ENCODE measurements at places on chromosomes 7 and 10. TPM values are rescaled to one million over a fixed set of nuclear protein-coding genes. Genes with fewer than 3 reads are reported as not detected.

GRCh38 chr7:28083164-28083997, 97.2 kb downstream of the JAZF1 start:
- peak; percentile 28 for DNase-seq

DNA sequence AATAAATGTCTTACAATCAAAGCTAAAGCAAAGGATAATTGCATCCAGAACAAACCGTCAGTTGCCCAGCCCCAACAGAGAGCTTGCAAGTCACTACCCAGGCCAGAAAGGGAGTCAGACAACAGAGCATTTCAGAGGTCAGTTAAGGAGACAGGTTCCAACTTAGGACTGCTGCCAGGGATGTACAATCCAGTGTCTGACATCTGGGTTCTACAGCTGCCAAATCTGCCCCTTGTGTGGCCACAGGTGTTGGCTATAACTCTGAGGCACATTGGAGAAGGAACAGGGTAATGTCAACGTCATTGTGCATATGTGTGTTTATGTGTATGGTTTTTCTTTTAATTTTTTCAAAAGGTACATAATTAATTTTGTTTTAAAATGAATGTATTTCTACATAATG, 85.2 kb upstream of the GLCCI1 start:
- no peak for DNase-seq

GRCh38 chr10:119535305-119535704, 7.2 kb downstream of the RGS10 start:
- peak; percentile 55 for DNase-seq

DNA sequence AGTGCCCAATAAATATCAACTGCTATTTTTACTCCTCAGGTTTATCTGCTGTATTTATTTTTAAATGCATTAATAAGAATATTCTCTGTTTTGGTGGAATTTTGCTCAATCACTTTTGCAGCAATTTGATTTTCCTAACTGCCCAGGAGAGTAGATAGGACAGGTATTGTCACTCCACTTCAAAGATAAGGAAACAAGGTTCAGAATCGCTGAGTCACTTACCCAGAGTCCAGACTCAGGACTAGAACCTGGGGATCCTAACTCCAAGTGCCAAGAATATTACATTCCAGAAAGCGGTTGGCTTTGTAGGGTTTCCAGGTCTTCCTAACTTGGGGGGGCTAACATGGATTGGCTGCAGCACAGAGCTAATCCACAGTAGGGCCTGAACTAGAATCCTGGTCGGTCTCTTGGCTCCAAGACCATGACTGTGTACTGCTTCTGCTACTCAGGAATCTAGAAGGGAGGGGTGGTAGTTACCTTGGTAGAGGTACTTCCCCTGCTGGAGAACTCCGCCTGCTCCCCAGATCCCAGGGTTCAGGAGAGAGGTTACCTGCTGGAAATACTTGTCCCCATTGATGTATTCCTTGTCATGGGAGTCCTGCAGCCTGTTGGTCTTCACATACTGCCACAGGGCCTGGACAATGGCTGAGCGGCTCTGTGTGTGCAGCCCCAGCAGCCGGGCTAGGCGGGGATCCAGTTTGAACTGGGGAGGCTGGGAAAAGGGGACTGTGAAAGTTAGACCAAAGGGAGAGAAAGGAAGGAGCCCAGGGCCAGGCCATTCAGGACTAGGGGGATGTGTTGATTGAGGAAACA, 7.3 kb downstream of the SMARCD3 start:
- DNase-seq = no peak

DNA sequence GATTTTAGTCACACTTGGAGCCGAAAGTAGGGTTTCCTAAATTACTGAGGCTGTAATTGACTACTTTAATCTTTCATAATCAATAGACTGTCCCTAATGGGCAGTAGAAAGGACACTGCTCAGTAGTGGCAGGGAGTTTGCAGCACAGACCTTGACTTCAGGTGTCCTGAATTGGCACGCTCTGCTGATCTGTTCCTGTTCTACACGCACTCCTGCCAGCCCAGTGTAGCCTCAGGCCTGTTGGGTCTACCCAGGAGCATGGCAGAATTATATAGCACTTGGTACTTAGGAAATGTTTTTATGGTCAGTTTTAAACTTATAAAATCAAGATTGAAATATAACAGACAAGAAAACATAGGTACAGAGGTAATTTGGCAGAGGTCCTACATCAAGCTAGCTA, 9.0 kb downstream of the EIF4H start:
- no peak for DNase-seq

DNA sequence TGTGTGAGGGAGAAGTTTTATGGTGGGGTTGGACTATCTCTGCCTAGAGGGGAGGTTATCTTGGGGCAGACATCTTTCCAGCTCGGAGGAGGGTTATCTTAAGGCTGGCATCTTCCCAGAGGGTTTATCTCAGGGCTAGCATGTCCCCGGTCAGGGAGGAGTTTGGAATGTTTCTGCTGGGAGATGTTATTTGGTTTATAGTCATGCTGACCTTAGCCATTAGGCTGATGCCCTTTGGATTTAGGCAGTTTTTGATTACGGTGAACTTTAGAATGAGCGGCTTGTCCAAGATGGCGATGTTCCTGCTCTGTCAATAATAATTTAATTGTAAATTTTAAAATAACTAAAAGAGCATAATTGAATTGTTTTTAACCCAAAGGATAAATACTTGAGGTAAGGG, 236.4 kb downstream of the CACNB2 start:
- no peak for DNase-seq

DNA sequence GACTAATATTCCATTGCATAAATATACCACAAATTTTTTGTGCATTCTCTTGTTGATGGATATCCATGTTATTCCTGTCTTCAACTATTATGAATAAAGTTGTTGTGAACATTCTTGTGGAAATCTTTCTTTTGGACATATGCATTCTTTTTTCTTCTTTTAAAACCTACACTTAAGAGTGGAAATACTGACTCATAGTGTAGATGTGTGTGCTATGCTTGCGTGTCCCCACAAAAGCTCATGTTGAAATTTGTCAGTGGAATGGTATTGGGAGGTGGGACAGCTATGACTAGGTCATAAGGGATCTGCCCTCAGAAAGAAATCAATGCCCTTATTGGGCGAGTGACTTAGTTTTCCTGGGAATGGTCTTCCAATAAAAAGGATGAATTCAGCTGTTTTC, 203.6 kb upstream of the PRSS58 start:
- DNase-seq = no peak

DNA sequence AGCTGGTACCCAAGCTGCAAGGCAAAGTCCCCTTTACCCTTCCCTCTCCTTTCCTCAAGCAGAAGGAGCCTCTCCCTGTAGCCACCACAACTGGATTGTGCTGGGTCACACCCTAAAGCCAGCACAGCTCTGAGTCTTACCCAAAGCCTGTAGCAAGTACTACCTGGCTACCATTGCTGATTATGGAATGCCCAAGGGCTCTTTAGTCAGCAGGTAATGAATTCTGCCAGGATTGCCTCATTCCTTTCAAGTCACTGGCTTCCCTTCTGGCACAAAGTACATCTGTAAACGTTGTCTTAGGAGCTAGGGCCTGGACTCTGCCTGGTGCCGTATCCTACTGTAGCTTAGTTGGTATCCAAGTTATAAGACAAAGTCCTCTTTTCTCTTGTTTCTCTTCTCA, 52.0 kb downstream of the FAS start:
- DNase-seq = no peak

- DNase-seq = no peak
Measured at GRCh38 chr7:115153769-115154477, 232.0 kb downstream of the MDFIC start.

GRCh38 chr7:38938589-38938988, 29.6 kb upstream of the VPS41 start:
- no peak for DNase-seq

DNA sequence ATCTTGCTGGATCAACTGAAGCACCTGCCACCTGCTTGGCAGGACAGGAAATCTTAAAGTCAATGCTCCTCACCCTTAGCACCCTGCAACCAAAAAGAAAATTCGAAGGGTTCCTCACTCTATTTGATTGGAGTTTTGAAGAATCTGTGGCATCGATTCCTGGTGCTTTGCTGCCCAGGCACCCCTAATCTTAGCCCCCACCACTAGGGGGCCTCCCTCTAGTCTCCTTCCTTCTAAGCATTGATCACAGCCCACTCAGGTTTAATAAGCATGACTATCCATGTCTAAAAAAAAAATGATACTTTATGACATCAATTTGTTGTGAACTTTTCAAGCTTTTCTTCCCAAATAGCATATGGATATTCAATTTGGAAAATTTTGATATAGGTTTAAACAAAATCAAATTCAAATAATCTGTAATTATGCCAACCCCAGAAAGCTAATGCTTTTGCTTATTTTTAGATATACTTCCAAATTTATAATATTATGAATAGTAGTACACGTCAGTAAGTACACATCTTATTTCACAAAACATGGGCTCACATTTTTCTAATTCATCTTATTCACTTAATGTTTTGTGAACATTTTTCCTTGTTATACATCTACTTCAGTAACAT, 45.3 kb downstream of the NRG3 start:
- DNase-seq = no peak

DNA sequence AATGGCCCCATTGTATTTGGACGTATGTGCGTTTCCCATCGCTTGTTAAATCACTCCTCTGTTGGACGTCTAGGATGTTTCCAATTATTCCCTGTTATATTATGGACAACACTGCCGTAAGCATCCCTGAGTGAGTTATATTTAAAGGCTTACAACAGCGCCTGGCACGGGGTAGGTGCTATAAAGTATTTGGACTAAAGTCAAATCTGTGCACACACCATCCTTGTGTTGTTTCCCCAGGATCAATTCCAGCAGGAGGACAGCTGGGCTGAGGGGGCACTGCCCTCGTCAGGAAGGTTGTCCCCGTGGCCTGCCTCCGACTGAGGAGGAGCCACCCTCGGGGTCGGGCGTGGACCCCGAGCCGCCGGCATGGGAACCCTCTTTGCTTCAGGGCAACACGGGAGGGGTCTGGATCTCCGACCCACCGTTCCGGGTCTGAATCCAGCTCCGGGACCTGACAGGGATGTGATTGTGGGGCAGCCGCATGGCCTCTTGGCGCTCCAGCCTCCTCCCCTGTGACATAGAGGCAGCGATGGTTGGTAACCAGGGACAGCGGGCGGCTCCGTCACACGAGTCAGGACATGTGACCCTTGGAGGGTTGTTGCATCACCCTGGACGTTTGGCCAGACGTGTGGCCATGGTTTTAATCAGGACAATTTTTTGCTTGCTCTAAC, 1.5 kb upstream of the JAKMIP3 start:
- DNase-seq = no peak

- DNase-seq = no peak
Measured at GRCh38 chr7:6571160-6571779, 6.0 kb upstream of the ZDHHC4 start.

DNA sequence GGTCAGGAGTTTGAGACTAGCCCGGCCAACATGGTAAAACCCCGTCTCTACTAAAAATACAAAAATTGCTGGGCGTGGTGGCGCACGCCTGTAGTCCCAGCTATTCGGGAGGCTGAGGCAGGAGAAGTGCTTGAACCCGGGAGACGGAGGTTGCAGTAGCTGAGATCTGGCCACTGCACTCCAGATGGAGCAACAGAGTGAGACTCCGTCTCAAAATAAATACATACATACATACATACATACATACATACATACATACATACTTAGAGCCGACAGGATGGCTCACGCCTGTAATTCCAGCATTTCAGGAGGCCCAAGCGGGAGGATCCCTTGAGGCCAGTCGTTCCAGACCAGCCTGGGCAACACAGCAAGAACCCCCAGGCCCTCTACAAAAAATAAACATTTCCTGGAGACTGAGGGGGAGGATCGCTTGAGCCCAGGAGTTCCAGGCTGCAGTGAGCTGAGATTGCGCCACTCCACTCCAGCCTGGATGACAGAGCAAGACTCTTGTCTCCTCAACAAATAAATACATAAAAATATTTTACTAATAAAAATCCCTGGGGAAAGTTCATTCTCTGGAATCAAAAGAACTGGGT, 90.9 kb upstream of the TNRC18 start:
- DNase-seq = no peak

DNA sequence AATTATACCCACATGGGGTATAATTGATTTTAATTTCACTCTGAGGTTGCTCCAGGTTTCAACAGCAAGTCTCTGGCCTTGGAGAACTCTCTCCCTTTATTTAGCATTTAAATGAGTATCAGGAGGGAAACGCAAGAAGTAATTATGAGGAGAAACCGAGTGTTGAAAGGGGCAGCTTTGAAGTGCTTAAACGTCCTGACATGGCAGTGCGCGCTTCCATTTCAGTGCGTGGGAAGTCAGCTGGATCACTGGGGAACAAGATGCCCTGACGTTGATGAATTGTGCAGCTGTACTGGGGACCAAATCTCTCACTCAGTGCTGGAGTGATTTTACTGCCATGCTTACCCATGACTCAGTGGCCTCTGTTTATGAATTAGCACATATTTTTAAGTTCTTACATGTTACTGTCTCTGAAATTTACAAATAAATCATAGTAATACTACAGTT, 106.0 kb upstream of the PRR15 start:
- peak; percentile 44 for DNase-seq

DNA sequence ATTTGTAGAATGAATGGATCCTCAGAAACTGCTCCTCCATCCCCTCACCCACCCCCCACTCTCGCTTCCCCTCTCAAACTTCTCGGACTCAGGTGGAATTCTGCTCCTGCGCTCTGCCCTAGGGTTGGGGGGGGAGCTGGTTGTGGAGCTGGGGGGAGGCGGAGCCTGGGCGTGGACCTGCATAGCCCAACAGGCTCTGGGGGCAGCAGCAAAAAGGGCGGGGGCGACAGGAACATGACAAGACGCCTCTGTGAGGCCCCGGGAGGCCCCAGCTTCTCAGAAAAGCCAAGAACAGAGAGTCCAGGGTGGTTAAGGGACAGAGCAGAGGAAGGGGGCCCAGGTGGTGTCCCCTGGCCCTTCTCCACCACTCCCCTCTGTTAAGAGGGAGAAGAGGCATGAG, 3.5 kb downstream of the TSC22D4 start:
- no peak for DNase-seq

GRCh38 chr10:35928748-35929147, 286.7 kb upstream of the FZD8 start:
- peak; percentile 39 for DNase-seq

GRCh38 chr7:80253653-80254052, 119.0 kb downstream of the GNAI1 start:
- DNase-seq = no peak

DNA sequence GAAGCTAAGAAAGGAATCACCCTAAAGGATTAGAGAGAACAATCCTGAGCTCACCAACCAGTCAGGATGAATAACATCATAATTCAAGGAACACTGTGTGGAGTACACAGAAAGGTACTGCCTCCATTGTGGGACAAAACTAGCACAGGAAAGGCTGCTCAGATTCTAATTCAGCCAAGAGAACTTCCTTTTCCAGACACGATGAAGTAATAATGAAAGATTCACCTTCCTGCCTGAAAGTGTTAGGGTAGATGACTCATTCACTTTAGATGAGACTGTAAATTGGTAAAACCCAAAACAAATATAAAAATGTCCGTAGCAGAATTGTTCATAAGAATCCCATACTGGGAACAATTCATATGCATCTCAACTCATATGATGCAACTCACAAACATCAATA, 167.2 kb downstream of the CDC14C start:
- no peak for DNase-seq

ETV1 gene
- total RNA-seq = 8.7 TPM

DPYSL4 gene
- total RNA-seq = 0.99 TPM

SORBS1 gene
- 33.7 TPM for total RNA-seq
